Activated CD4-positive, alpha-beta T cell treated with anti-CD3 and anti-CD28 coated beads for 1 hour (primary cell): ENCODE measurements at places on chromosomes 12 and 14.

- no peak for DNase-seq
Measured at GRCh38 chr12:92762773-92763172, 60.0 kb downstream of the PLEKHG7 start.

DNA sequence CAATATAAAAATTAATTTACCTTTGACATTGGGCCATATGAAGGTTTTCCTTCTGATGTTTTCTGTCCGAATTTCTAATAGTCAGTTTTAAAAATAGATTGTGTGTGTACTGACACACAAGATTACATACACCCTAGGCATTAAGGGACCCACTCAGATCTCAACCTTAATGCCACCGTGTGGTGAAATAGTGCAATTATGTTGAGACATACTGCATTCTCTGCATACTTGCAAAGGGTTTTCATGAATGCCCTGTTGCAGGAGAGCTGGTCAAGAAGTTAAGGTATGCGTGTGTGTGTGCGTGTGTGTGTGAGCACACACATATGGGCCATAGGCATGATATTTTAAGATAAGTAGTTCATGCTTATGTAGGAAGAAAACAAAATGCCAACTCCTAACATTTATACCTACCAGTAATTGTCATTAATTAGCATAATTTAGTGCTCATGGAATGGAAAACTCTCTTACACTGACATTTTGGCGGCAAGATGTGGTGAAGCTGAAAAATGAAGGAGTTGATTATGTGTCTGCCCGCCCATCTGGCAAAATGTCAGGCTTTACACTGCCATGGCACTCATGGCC is 58.8 kb downstream of the PIK3C2G start:
- no peak for DNase-seq

GRCh38 chr12:104494793-104495158 is 38.0 kb downstream of the CHST11 start:
- no peak for DNase-seq

GRCh38 chr14:45786266-45786665 is 533.3 kb upstream of the MIS18BP1 start:
- DNase-seq: no peak

- DNase-seq: no peak
Measured at GRCh38 chr12:52715416-52715815, 12.1 kb upstream of the KRT77 start.

DNA sequence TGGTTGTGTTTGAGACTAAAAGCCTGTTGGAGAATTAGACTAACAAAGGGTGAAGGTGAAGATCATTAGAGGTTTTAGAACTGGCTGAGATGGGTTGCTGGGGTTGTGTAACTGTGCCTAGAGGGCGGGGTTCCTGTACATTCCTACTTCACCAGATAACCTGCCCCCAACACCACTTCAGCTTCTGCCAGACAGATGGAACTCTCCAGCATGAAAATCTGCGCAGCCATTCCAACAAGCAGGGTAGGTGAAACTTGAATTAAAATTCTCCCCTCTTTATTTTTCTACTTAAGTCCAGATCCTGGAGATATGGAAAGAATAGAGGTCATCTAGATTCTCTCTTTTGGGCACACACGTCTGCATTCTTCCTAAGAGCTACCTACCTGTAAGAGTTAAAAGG is 6.0 kb downstream of the FOXG1 start:
- no peak for DNase-seq

GRCh38 chr12:18430425-18431048 is 169.2 kb downstream of the PIK3C2G start:
- no peak for DNase-seq

DNA sequence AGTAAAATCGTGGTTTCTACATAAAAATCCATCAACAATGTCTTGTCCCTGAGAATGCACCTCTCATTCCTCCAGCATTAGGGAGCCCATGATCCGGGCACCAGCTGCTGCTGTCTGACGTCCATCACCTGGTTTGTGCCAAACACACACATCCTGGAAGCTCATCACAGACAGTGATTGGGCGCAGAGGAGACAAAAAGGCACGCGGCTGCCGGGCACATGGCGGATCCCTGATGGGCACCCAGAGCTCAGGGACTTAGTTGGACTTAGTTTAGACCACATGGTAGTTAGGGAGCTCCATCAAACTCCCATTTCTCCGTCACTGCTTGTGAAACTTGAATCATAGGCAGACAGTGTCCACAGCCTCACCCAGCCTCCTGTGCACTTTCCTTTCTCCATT is 1059.3 kb downstream of the TMEM121 start:
- DNase-seq: no peak

DNA sequence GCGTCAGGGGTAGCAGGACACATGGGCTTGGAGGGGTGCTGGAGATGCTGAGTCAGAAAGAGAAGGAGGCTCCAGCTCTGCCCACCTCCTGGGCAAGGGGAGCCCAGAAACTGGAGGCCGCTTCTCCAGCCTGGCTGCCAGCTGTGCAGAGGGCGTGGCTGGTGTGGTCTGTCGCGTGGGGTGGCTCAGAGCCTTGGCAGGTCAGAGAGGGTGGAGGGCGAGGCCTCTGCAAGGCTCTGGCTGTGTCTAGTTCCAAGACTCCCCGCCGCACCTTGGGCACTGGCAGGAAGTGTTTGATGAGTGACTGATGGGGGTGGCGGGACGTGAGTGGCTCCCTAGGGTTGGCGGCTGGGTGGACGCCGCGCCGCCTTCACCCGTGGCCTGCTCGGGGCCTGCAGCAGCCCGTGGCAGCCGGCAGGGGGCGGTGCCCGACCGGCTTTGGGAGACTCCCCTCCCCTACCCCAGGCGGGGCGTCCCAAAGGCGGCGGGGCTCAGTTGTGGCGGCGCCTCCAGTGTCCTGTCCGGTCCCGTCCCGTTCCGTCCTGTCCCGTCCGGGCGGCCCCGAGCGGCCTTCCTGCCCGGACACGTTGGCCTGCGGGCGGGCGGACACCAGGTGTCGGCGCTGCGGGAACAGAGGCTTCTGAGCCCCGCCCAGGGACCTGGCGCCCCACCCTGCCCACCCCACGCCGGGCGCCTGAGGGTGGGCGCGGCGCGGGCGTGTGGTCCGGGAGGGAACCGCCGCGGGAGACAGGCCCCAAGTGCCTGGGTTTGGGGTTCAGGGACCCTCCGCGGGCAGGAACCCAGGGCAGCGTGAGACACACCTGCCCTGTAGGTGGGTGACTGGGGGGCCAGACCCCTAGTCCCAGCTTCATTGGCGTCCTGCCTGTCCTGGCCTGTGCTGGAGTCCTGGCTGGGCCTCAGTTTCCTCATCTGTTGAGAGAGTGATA is 39.7 kb downstream of the KRT80 start:
- peak; percentile 59 for DNase-seq

DNA sequence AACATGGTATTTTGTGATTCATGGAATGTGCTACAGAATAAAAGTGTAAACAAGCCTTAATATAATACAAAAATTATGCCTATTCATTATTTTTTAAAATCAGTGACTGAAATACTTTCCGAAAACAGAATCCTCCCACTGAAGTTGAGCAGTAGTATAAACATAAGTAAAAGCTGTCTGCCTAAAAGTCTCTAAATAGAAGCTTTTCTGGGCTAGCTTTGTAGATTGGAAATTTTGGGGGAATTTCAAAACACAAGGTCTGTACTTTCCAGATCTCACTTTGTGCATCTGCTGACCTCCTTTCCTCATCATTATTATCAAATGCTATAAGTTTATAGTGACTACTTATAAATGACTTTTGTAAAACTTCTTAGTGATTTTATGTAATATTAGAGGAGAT is 80.4 kb upstream of the TRHDE start:
- no peak for DNase-seq

DNA sequence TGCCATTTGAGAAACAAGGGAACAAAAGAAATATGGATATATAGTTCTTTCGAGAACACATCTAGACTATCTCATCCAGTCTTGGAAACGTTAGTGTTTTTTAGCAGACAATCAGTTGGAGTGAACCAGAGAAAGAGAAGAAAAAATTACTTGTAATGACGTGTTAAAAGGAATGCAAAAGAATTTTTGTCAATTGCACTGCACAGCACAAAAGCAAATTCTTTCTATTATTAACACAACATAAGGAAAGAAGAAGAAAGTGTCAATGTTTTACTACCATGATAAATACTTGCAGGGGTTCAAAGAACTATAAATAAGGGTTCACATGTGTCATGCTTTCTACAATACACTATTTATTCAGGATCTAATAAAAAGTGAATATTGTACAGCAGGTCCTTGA is 27.5 kb upstream of the GSG1 start:
- DNase-seq: no peak

GRCh38 chr14:68568907-68569897 is 223.7 kb downstream of the ZFP36L1 start:
- no peak for DNase-seq

- DNase-seq: no peak
Measured at GRCh38 chr12:109900752-109901580, 892 bp downstream of the TCHP start.

DNA sequence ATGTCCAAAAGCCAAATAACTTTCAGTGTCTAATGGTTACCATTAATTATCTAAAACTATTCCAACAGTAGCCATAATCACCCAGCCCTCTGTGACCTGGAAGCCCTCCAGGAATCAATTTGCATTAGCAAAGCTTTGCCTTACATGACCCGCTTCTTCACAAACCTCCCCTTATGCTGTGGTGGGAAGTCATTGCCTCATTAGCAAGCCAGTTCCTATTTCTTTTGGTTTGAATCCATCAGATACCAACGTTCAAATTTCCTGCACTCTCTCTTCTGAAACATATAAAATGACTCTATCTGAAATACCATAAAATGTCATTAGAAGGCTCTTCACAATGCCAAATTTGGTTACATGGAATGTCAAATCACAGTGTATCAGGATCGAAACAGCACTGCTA is 268.3 kb upstream of the PRKD1 start:
- no peak for DNase-seq
